Fibroblast of skin of right biceps (primary cell): ENCODE measurements at places on chromosomes 2 and 18.

- DNase-seq, result no peak
These were observed 20.1 kb upstream of the REEP1 start for GRCh38 chr2:86357392-86357963.

DNA sequence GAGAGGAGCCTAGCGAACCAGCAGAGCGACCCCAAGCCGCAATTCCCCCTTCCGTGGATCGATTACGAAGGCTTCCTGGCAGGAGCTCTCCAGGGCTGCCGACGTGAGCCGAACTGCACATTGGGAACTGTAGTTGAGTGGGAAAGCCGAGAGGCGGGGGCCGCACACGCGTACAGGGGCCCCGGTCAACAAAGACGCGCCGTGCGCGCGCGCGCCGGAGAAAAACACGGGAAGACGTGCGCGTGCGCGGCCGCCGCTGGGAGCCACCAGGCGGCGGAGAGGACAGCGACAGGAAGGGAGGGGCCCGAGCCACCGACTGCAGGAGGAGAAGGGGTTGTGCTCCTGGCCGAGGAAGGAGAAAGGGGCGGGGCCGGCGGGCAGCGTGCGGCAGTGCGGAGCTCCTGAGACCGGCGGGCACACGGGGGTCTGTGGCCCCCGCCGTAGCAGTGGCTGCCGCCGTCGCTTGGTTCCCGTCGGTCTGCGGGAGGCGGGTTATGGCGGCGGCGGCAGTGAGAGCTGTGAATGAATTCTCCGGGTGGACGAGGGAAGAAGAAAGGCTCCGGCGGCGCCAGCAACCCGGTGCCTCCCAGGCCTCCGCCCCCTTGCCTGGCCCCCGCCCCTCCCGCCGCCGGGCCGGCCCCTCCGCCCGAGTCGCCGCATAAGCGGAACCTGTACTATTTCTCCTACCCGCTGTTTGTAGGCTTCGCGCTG is at the start of gene SPAST:
SPAST (plus strand) TSS at position 247 of the 711 bp plus-strand sequence; CDS start at position 523, 276 bp downstream.
- peak; percentile 97 for DNase-seq

- no peak for DNase-seq
These were observed 1105.8 kb upstream of the NXPH2 start for GRCh38 chr2:139885921-139886498.

- DNase-seq, result no peak
These were observed 5.8 kb upstream of the RNU4ATAC start for GRCh38 chr2:121524685-121525425.

- no peak for DNase-seq
These were observed 332.9 kb downstream of the DSC3 start for GRCh38 chr18:30709595-30709994.

GRCh38 chr2:58045580-58046334 is 849 bp upstream of the VRK2 start:
- no peak for DNase-seq

GRCh38 chr2:134233728-134234136 is 20.1 kb upstream of the MGAT5 start:
- DNase-seq, result no peak

DNA sequence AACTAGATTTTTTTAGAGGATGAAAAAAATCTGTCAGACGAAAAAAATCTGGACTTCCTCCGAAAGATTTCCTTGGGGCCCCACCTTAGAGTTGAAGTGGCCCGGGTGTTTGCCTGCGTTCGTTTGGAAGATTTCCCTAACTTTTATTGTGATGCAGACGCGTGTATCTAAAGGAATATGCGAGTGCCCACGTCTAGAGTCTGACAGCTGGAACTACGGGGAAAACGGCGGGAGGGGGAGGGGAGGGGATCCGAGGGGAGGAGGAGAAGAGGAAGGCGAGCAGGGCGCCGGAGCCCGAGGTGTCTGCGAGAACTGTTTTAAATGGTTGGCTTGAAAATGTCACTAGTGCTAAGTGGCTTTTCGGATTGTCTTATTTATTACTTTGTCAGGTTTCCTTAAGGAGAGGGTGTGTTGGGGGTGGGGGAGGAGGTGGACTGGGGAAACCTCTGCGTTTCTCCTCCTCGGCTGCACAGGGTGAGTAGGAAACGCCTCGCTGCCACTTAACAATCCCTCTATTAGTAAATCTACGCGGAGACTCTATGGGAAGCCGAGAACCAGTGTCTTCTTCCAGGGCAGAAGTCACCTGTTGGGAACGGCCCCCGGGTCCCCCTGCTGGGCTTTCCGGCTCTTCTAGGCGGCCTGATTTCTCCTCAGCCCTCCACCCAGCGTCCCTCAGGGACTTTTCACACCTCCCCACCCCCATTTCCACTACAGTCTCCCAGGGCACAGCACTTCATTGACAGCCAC is 2.4 kb upstream of the SP9 start:
- no peak for DNase-seq

DNA sequence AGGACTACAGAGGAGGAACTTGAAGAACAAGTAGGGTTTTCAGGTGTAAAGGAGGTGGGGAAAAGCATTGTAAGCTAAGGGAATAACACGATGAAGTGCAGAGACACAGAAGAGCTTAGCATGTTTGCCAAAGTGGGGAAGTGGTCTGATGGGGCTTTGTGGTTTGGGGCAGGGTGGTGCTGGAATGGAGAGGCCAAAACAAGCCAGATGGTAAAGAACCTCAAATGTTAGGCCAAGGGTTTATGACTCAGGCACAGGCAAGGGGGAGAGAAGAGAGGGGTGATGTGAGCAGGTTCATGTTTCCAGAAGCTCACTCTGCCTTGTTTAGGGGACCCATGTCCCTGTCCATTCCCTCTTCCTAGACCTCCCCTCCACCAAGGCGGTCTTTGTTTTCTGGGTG is 104.5 kb upstream of the YWHAQ start:
- no peak for DNase-seq

DNA sequence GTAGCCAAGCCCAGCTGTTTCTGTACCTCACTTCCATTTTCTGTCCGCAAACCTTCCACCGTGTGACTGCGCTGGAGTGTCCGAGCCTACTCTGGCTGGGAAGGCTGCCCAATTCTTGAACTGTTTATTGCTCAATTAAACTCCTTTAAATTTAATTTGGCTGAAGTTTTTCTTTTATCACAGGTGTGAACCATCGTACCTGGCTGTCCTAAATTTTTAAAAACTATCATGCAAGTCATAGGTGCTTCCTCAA is 6.2 kb upstream of the RNU2-63P start:
- DNase-seq, result no peak

- no peak for DNase-seq
These were observed 81.1 kb downstream of the TRABD2A start for GRCh38 chr2:84799772-84800171.

DNA sequence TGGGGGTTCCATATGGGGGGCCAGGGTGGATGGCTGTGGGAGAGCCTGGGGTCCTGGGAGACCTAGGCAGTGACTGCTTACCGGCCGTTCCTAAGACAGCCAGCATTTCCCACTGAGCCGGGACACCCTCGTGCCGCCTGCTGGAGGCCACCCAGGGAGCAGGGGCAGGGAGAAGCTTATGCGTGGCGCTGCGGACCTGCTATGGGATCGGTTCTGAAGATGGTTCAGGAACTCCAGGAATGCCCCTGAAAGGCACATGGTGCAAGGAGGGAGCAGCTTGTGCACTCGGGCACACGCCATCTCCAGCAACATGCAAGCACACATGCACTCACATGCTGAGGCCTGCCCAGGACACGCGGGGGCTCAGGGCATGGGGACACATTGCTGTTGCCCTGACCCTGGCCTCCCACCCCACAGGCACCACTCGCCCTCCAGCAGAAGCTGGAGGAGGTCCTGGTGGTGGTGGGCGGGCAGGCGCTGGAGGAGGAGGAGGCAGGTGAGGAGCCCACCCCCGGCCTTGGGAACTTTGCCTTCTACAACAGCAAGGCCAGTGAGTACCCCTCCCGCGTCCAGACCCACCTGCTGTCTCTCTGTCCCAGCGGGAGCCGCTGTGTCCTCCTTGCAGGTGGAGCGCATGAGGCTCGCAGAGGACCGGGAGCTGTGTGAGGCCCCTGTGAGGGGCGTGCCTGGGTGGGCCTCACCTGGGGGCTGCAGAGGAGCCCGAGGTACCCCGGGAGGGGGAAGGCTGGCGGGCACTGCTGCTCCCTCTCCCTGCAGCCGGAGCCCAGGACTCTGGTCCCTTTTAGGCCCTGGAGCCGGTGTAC is 4.1 kb downstream of the KLHL30 start:
- peak; percentile 14 for DNase-seq

- DNase-seq, result peak; percentile 86
These were observed 420.3 kb downstream of the PTPRM start for GRCh38 chr18:7987284-7987976.

DNA sequence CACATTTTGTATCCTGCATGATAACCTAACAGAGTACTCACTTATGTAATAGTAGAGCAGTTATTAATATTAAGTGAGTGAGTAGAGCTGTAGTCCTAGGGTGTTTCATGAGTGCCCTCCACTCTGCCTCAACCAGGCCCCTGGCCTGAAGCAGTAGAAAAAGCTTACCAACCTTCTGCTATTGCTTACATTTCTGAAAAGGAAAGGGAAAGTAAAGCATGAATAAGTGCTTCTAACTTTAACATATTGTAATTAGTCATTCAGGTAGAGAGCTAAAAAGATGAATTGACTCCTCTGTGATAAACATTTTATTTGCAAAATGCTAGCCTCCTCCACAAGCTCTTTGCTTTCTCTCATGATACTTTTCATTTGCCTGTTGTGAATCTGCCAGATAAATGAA is 94.7 kb upstream of the RPE start:
- no peak for DNase-seq

- no peak for DNase-seq
These were observed 185.2 kb downstream of the BARD1 start for GRCh38 chr2:214624166-214624760.

DNA sequence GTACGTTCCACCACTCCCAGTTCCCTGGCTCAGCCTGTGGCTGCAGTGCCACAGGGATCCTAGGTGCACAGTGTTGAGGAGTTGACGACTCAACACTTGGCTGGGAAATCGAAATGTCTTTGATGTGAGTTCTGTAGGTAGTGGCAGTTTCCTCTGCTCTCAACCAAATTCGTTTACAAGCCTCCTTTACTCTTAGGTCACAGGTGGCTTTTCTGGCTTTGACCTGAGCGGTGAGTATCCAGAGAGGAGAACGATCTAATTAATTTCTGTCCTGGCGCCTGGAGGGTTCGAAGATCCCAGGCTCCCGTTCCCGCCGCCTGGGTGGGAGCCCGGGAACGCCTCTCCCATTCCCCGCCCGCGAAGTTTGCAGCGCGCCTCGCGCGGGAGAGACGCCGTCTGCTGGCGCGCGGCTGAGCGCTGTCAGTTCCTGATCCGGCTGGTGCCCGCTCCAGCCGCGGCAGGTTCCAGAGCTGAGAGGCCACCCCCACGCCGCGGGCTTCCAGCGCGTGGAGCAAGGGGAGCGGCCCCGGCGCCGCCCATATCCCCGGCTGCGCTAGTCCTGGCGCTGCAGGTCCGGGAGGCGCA is at the start of gene LAMA3:
LAMA3 (plus strand) TSS at position 423 of the 585 bp plus-strand sequence. CDS start 231 bp downstream, outside the sequence.
- DNase-seq, result peak; percentile 22

- DNase-seq, result peak; percentile 36
These were observed 83.2 kb downstream of the COMMD1 start for GRCh38 chr2:61988462-61989366.

DNA sequence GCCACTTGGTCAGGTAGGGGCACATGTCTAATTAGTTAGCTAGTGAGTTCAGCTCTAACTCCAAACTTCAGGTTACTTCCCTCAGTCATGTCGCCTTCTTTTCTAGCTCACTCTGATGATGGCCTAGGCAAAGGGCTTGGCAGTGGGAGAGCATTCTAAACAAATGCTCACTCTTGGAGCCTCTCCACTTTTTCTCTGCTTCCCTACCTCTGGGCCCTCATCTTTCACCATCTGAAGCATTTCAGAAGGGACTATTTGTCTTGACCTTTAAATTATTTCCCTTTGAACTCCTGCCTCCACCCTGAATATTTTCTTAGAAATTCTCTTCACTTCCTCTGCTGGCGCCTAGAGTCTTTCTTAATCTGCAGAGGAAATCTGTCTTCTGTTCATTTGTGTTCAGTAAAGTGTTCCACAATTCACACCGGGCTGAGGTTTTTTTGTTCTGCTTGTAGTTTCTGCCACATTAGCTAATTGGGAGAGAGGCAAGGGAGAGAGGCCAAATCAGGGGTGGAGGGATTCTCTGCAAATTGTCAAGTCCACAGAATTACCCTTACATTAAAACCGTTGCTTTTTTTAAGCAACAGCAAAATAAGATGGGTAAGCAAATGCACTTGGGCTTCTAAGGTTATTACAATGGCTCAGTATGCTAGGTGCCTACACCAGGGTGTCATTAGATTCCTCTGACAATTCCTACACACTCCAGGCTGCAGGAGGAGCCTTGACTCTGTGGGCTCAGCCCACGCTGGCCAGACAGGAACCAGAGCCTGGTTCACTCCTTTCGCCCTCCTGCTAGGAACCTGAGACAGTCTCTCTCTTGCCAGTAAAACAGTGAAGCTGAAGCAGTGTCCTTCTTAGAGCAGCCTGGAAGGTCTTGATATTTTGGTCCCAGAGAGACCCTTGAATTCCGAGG is 5.5 kb downstream of the MSGN1 start:
- no peak for DNase-seq

DNA sequence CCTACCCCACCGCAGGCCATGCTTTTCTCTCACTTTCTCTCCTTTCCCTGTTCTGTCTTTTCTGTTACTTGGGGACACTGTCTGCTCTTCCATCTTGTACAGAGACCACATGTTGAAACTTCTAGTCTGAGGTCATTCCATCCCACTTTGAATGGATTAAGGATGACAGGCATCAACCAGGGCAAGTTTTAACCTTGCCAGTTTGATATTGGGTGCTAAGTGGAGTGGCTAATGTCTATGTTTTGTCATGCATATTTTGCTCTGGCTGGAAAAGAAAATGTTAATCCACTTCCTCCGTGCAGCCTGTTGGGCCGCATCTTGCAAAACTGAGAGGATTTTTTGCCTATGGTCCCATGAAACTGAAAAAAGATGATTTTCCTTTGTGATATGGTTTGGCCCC is 205.5 kb upstream of the SESTD1 start:
- no peak for DNase-seq

DNA sequence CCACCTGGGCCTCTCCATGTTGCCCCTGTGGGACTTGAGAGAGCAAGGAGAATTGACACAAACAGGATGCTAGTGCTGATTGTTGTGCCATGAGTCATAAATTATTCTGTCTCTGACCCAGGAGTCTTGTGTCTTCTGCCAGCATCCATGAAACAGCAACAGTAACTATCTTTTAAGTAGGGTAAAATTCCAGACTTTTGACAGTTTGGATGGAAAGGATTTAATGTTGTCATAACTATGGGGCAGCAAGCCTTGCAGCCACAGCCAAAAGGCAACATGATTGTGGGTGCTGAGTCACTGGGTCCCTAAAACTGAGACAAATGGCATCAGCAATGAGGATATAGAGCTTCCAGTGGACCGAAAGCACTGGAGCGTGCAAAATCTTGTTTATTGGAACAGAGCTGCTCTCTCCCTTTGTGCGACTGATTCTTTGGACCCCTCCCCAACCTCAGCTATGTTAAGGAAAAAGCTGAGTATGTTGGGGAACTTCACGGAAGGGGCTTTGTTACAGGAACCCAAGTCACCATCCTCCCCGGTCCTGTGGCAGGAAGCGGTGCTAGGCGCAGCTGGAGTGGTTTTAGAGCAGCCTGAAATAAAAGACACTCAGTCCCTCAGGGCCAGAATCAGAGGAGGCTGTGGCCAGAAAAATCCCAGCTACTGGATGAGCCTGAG is 9.6 kb upstream of the ITPRIPL1 start:
- peak; percentile 86 for DNase-seq

- peak; percentile 40 for DNase-seq
These were observed 990.9 kb upstream of the ACVR2A start for GRCh38 chr2:146853741-146854444.
